Esophagus squamous epithelium (tissue), 5 donors: ENCODE measurements at places on chromosomes 11 and 22.

DNA sequence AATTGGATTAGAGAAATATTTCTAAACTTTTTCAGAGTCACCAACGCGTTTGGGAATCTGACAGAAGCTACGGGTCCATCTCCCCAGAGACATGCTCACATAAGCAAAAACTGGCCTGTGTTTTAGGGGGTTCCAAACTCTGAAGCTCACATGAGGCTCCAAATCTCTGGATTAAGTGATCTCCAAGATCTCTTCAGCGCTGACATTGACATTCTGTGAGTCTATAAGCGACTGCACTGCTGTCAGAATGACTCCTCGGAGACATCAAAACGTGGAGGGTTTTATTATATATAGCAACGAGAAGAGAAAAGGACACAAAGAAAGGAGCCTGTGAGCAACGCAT, 642 bp upstream of the SIK2 start:
- DNase-seq, result no peak

DNA sequence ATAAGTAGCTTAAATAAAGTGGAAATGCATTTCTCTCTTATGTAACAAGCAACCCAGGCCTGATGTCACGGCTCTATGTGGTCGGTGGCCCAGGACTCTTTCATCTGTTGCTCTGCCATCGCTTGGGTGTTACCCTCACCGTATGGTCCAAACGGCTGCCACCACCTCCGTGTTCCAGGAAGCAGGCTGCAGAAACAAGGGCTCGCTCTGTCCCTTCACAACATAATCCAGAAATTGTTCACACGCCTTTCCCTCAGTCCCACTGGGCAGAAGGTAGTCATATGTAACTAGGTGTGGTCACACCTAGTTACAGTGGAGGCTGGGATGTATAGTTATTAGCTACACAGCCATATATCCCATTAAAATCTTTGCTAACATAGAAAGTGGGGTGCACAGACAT, 421.0 kb downstream of the SOX6 start:
- no peak for DNase-seq

DNA sequence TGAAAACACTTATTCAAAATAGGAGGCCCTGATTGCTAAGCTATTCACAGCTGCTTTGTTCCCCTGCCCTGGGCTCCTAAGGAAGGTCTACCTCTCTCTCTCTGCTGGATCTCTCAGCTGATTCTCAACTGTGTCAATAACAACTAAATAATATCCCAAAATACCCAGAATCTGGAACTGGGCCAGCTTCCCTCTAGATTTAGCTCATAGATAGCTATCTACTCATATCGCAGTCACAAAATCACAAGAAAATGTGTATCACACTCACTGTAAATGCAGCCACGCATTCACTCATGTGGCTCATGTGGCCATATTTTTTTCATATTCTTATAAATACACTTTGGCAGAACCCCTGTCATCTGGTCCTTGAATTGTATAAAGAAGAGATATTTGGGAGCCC, 555.1 kb downstream of the OPCML start:
- no peak for DNase-seq

DNA sequence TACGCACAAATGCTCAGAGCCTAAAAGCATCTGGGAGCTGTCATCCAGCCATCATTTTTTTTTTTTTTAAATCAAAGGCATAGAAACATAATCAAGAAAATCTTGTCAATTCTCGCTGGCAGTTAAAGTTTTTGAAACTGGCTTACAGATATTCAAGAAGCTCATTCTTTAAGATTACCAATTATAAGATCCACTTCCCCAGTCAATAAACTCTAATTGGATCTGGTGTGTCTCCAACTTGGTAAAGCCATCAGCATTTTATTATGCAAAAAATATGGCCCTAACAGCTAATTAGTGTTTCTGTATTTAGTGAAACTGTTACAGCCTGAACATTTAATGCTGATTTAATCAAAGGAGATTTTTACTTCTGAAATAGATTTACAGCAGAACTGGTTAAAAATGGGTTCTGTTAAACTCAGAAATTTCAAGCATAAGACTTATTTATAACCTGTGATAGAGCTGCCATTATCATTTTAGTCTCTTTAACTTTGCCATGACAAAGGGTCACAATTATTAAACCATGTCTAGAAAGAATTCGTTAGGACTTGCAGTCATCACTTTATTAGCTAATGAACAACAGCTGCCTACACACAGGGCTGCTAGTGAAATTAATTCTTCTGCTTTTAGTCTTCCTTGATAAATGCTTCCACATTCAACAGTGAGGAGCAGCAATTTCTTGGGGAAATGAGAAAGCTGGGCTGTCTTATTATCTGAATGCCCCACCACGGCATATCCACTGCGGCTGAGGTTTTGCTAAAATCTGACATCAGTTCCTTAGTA, 176.4 kb upstream of the PITPNB start:
- no peak for DNase-seq

- DNase-seq, result no peak
These were observed 3.1 kb downstream of the GAB2 start for GRCh38 chr11:78414321-78415051.
